NB4 (cell line): ENCODE measurements at places on chromosomes 12 and 14.

DNA sequence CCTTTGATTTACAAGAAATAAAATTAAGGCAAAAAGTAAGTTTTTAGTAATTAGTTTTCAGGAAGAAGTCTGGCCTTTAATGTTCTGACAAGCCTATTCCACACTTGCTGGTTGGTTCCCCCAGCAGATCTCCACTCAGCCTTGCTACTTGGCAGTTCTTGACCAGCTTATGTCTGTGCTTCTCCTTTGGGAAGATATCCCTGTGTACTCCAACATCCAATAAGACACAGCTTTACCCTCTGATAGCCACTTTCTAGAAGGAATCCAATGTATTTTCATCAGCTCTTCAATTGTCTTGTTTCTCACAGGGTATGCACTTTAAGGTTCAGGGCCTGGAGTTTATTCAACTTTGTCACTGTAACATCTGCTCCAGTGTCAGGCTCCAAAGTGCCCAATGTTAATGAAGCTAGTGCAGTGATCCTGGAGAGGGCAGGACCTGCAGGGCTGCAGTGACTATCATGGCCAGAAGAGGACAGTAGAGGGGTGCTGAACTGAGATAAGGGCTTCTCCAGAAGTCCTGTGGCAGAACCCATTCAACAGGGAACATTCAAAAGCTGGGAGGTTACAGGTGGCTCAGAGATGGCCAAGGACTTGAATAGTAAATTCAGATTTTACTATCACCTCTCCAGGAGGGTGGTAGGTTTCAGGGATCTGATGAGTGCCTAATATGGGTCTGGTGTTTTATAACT lies 22.9 kb downstream of the JKAMP start:
- peak; percentile 54 for DNase-seq

- DNase-seq, result peak; percentile 8
Measured at GRCh38 chr12:102215992-102216691, 18.5 kb upstream of the PMCH start.

DNA sequence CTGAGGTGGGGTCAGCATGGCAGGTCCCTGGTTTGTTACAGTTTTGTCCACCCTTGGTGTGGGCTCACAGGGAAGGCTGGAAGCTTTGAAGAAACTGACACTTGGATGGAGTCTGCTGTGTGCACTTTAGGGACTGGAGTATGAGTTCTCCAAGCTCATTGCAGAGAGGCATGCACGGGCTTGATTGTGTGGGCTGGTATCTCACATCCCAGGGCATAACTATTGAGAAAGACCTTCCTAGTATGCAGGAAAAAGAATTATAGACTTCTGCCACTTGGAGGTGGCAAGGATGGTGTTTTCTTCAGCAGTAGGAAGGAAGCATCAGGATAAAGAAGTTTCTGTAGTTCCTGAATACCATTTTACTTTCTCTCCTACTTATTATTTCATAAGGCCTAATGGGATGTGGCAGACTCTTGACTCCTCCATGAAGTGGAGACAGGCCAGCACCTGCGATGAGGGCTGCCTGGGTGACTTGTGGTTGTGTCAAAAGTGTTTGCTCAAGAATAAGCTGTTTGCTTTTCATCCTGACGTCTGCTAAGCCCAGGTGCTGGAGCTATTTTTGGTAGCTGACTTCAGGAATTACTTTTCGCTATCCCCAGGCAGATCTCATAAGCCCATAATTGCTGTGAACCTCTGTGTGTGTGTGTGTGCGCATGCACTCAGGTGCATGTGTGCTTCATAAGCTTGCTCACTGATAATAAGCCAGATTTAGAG lies 125.8 kb downstream of the KTN1 start:
- no peak for DNase-seq

DNA sequence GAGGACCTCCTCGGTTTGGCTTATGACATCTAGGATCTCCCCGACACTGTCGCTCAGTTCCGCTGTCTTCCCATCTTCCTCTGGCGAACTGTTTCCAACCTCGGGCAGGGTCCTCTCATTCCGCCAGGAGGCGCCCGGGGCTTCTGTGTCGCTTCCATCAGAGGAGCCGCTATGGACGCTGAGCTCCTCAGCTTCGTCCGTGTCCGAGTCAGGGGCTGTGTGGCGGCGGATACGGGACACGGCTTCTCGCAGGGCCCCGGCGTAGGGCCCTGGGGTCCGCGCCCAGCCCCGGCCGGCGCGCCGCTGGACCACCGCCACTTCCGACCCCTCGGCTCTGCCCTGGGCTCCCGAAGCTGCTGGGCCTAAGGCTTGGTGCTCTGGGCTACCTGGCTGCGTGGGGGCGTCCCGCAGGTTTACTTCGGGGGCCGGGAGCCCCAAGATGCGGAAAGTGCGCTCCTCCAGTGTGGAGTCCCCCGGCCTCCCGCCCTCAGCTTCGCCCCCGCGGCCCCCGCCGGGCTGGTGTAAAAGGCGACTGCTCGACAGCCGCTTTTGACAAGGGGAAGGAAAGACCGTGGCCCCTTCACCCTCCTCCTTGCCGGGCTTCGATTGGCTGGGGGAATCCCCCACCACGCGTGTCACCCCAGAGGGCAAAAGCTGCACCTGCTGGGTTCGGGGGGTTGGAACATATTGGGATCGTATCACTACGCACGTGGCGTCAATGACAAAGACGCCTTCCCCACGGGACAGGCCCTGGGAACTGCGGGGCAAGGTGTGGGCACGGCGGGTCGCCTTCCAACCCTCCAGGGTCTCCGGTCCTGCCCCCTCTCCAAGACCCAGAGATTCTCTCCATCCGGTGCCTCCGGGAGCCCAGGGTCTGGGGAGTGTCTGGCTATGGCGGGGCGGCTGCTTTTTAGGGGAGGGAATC lies 2.1 kb downstream of the DDN start:
- DNase-seq, result peak; percentile 87

DNA sequence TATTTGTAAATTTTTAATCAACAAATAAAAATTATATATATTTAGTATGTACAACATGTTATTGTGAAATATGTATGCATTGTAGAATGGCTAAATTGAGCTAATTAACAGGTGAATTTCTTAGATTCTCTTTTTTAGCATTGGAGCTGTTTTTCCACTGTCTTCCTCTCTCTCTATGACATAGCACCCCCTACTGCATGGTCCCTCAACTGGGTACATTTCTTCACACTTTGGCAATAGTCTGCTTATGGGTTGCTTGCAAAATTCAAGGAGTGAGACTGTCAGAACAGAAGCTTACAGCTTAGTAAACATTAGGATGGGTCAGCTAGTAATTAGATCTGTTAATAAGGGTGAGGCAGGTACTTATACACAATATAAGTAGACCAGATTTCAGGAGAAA lies 658.5 kb upstream of the MGAT4C start:
- DNase-seq, result peak; percentile 48

DNA sequence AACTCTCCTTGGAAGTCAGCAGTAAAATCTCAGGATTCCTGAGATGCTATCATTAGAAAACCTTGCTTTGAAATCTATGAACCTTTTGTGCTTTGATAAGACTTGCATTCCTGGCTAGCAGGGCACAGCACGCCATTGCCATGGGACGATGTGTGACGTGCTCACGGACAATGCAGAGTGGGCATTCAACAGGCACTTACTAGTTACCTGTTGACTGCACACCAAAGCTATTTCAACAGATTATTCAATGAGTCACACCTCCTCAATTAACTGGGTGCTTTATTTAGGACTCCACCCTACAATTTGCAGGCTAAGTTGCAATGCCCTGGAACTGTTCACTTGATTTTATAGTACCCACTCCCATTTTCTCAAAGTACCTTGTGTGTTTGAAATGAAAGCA lies 11.3 kb downstream of the NOS1 start:
- no peak for DNase-seq

GRCh38 chr12:18158774-18159557 lies 69.0 kb upstream of the RERGL start:
- peak; percentile 50 for DNase-seq

GRCh38 chr14:101233808-101234207 lies 327.5 kb upstream of the DIO3 start:
- no peak for DNase-seq

- DNase-seq, result no peak
Measured at GRCh38 chr14:75725481-75725880, 64.4 kb downstream of the TTLL5 start.

- DNase-seq, result no peak
Measured at GRCh38 chr14:81673930-81674329, 140.3 kb upstream of the SEL1L start.

DNA sequence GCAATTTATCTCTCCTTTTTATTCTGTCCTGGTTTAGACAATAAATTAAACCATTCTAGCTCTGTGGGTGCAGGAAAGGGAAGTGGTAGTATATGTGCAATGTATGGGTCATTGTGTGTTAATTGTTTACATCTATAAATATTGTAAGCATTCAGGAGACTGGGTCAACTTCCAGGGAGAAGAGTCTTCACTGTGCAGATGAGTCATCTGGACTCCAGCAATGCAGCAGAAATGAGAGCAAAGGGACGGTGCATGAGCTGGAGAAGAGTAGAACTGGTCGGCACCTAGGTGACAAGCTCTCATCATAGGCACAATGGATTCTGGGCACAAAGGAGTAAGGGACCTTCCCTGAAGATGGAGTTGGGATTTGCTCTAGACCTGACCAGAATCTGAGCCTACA lies 211.1 kb upstream of the DAAM1 start:
- no peak for DNase-seq

DNA sequence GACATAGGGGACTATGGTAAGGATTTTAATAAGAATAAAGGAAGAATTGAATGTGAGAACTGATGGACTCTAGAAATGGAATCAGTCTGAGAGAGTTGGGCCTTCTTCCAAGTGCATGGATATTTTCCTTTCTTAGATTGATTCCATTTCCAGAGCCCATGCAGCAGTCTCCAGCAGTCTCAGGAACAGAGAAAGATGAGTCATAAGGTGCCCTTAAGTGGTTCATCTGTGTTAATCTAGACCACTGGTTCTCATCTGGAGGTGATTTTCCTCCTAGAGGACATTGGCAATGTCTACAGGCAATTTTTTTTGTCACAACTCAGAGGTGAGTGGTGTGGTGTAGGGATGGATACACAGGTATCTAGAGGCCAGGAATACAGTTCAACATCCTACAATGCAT lies 25.9 kb downstream of the TRIM9 start:
- DNase-seq, result no peak

DNA sequence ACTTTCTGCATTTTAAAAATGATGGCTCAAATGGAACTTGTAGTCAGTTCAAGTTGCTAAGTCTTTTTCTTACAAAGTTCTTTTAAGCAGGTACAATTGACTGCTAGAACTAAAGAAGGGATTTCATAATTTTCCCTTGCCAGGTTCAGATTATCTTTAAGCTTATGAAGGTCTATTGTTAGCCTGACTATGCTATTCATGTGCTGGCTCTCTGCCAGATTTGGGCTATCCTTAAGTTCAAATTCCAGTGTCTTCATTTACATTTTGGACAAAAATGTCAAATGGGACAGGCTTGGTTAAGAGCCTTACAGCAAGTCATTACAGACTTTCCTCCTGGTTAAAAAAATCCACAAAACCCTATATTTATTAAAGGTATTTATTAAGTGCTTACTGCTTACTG lies 42.3 kb downstream of the INSM2 start:
- no peak for DNase-seq

DNA sequence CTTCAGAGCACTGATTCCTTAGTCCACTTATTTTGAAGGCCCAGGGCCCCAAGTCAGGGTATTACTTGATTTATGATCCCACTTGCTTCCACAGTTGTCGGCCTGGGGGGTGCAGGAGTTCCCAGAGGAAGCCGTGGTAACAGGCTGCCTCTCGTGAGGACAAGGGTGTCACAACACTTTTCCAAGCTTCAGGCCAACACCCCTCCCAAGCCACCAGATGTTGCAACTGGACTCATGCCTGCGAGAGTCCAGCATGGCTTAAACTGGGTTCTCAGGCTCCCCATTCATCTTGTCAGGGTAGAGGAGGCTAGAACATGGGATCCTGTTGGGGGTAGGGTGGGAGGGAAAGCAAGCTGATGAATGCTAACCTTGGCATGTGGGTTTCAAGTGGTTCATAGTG lies 56.1 kb downstream of the BMP4 start:
- no peak for DNase-seq

DNA sequence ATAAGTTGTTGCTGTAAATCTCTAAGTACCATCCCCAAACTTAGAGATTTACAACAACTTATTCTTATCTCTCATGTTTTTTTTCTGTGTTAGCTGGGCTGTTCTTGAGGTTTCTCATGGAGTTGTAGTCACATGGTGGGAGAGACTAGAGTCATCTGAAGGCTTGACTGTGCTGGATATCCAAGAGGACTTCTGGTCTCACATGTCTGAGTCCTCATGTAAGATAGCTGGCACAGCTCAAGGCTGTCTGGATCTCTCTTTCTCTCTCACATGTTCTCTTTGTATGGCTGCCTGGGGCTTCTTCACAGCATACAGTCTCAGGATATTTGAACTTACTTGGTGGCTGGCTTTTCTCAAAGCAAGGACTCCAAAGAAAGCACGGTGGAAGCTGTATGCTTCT lies 63.8 kb downstream of the DACT1 start:
- DNase-seq, result no peak

DNA sequence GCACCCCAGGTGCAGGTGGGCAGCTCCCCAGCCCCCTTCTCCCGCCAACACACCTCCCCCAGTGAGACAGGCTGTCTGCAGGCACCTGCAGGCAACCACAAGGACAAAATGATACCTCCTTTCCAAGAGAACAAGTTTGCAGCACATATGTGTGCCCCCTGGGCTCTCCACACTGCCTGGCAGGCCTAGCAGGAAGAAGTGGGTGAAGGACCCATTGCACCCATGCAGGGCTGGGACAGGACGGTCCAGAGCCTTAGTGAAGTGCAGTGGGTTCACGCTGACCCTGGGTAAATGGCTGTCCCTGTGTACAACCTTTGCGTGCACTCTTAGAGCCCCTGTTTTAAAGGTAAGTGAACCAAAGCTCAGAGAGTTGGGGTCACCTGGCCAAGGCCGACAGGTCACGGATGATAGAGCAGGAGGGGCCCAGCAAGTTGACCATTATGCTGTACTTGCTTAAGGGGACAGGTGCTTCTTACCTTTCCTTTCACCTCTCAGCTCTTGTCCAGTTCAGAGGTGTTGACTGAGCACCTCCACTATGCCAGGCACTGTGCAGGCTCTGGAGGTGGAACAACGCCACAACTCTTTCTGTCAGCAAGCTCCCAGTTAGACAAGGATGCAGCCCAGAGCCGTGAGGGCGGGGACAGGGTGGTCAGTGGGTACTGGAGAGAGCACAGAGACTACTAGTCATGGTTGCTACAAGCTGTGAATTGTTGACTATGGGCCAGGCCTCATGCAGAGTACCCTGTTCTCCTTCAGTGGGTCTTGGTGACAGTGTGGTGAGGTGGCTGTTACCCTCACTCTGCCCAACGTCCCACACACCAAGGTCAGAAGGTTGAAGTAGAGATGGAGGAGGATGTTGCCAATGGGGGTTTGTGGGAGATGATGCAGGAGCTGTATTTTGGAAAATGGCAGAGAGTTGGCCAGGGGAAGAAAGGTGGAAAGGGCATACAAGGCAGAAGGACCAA lies 125.9 kb downstream of the PAPOLA start:
- no peak for DNase-seq

- no peak for DNase-seq
Measured at GRCh38 chr14:52219488-52220084, 47.9 kb upstream of the PTGDR start.

DNA sequence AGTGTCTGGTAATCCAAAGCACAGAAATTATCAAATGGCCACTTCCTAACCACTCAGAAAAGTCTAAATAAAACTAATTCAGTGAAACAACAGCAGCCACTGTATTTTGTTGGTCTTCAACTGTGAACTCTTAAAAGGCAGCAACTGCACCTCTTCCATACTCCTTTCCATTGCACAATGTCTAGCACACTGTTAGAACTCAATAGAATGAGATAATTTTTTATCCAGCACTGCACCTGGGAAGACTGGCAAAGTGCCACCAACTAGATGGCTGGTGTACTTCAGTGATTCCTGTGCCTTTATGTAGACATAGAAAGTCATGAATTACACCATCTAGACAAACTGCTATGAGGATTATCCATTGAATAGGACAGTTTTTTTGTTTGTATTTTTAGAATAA lies 26.2 kb downstream of the LGR5 start:
- no peak for DNase-seq
